ENCODE measurements at places on chromosomes 13 and 19.

DNA sequence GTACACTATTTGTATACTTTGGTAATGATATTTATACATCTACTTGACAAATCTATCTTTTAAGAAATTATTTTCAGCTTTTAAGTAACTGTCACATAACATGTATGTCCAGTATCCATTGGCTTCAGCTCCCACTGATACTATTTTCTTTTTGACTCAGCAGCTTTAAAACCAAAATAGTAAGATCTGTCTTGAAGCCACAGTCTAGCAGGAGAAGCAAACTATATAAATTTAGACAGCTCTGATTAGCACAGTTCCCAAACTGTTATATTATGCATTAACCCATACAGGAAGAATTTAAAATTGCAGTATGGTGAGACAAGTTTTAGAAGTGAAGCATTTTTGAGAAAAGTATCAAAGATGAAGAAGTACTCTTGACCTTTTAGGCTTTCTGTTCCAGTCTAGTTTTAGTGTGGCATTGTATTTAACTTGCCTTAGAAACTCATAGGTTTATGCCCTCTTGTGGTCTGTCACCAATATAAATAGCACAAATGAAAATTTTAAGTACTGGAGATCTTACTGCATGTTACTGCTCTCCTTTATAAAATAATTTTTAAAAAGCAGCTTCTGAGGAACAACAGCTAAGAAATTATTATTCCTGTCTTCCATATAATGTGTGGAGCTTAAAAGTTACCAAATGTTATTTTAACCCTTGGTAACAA, 24.7 kb downstream of the URI1 start:
- DNase-seq, result peak; percentile 35

DNA sequence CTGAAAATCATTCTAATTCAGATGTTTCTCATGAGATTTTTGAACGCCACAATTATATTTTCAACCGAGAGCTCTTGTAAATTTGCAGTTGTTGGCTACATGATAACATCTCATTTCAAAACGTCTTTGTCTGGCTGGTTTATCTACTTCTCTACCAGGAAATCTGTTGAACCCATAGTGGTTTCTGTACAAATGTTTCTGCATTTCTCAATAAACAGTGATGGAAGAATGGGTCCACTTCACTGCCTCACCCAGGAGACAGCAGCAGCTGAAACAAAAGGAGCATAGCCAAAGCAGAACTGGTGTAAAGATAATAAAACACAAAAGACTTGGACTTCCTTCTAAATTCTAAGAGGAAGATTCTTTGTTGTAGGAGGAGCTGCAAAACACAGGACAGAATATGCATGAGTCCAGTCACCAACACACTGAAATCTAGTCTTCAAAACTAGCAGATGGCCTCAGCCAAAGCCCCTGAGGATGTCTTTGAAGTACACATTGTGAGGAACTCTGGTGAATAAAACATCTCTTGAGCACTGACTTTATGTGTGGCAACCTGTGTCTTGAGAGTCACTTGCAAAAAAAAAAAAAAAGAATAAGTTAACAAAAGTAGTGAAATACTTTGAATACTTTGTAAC, 68.6 kb upstream of the FGF14 start:
- no peak for DNase-seq

- no peak for DNase-seq
Measured at GRCh38 chr13:62085337-62086229, 669.9 kb upstream of the PCDH20 start.

- DNase-seq, result no peak
Measured at GRCh38 chr13:53004573-53004972, 24.0 kb upstream of the OLFM4 start.

GRCh38 chr13:50200988-50201387, 185.7 kb downstream of the KCNRG start:
- DNase-seq, result no peak

DNA sequence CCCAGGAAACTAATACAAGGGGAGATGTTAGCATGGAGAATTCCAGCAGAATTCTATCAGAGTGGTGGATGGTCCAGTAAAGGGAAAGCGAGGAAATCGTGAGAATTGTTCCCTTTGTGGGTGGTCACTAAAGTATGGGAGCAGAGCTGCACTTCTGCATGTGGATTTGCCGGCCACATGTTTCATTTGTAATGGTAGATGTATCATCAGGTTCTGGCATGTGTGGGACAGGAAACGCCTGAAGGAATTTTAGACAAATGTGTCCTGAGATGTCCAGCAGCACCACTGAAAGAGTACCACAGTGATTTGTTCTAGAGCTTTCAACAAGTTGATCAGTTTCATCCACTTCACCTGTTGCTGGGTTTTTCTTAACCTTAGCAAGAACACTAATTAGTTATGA, 308.4 kb downstream of the SHISA2 start:
- DNase-seq, result no peak

Measured in MM.1S (cell line).